ENCODE measurements at places on chromosomes 11 and 22. TPM values are rescaled to one million over a fixed set of nuclear protein-coding genes. Genes with fewer than 3 reads are reported as not detected.

Gene MLC1
- total RNA-seq, result 2.3 TPM

Gene BCL2L13
- 40.8 TPM for total RNA-seq

Gene MMP27
- not detected for total RNA-seq

DNA sequence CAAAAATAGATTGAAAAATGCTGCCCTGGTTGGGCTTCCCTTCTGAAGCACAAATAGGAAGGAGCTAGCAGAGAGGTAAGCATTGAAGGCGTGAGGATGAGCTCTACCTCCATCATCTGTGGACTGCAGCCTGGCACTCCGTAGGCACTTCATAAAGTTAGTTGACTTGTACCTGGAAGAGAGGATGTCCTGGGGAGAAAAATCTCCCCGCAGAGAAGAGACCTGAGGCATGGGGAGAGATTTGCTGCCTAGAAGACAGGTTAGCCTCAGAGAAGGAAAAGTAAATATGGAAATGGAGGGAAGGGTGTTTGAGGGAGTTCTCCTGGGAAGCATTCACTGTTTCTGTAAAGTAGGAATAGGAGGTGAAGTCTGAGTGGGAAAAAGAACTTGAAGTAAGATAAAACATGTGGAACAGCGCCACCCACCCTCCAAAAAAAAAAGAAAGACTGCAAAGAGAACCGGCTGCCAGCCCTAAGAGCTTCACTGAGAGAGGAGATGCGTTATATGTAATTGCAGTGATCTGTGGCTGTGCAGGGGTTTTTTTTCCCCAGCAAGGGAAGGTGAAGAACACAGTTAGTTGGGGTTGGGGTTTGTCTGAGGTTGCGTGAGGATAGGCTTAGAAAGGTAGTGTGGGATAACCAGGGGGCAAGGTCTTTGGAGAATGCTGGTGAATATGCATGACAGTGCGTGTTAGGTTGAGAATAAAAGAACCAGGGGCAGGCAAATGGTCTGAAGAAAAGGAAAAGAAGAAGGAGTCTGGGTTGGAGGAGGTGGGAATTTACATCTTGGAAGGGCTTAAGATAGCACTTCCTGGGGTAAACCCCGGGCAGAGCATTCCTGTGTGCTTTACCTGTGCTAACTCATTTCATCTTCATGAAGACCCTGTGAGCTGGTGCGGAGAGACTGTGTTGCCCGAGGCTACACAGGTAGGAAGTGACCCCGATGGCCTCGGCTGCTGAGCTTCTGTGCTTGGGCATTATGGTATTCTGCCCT lies 16.0 kb downstream of the TNRC6B start:
- no peaks in the 10 kb centered on the region for H3K36me3 ChIP-seq
- H3K4me1 ChIP-seq, result peaks cover 30% of the 10 kb centered on the region
- no peak overlapping the region for H3K4me3 ChIP-seq
- no peak for DNase-seq
- H3K27ac ChIP-seq, result no peak overlapping the region

DNA sequence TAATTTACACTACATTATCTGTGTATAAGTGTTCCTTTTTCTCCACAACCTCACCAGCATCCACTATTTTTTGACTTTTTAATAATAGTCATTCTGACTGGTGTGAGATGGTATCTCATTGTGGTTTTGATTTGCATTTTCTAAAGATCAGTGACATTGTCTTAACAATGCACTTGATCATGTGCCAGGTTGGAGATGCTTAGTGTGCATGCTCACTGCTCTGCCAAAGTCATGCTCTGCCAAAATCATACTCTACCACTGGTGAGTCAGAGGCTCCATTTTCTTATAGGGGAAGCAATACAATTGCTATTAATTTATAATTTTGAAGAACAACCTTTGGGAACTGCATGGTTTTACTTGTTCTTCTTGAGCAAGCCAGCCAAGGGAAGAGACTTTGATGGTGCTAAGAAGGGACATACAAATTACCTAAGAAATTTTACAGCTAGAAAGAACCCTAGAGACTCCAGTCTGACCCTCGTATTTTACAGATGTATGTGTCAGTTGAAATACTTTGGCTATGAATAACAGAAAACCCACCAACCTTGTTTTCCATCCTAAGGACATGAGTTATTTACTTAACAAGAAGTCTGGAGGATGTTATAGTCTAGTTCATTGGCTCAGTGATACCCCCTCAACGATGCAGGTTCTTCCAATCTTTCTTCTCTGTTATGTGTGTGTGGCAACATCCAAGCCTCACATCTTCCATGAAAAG lies 368.9 kb downstream of the DDX10 start:
- no peaks in the 10 kb centered on the region for H3K27me3 ChIP-seq
- H3K4me1 ChIP-seq, result no peaks in the 10 kb centered on the region
- DNase-seq, result no peak
- H3K4me3 ChIP-seq, result no peak overlapping the region
- H3K27ac ChIP-seq, result no peak overlapping the region

DNA sequence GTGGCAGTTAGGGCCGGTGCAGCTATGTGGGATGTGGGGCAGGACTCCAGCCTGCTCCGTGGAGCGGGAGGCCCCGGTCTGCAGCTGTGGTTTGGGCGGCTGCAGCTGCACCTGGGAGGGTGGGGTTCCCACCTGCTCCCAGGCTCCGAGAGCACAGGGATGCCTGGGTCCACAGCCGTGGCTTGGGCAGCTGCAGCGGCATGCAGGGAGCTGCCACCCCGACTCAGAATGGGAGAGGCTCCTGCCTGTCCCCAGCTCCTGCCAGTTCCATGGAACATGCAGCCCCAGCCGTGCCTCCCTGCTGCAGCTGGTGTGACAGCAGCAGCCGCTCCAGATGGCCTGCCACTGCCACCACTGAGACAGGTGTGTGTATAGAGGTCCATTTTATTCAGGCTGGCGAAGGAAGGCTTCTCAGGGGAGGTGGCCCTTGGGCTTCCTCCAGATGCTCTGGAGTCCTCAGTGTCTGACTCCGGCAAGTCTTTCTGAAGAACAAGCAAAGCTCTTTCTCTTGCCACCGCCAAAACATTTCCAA lies 21.8 kb upstream of the UPK3A start:
- H3K4me3 ChIP-seq, result no peak overlapping the region
- H3K27ac ChIP-seq, result no peak overlapping the region
- no peaks in the 10 kb centered on the region for H3K27me3 ChIP-seq
- no peaks in the 10 kb centered on the region for H3K36me3 ChIP-seq
- DNase-seq, result no peak

GRCh38 chr11:114179234-114179941 lies 116.8 kb upstream of the NNMT start:
- H3K4me1 ChIP-seq, result peaks cover 91% of the 10 kb centered on the region
- no peaks in the 10 kb centered on the region for H3K36me3 ChIP-seq
- no peaks in the 10 kb centered on the region for H3K27me3 ChIP-seq
- peak; percentile 80 for DNase-seq

DNA sequence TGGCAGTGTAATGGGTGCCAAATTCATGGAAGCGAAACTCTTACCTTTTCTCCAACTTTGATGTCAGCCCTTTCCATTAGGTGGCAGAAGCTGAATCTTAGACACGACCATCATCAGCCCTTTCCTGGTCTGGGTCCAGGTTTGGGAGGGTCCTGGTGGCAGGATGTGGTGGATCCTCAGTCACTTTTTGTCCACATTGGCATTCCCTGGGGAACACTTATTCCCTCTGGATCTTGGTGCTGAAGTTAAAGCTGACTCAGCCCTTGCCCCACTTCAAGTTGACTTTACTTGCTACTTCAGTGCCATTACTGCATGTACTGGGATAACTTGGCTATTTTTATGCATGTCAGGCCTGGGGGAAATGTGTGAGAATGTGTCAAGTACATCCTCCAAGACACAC lies 16.6 kb upstream of the NTM start:
- no peak overlapping the region for H3K27ac ChIP-seq
- H3K27me3 ChIP-seq, result no peaks in the 10 kb centered on the region
- H3K4me1 ChIP-seq, result no peaks in the 10 kb centered on the region
- no peak for DNase-seq

- no peak overlapping the region for H3K27ac ChIP-seq
- H3K4me1 ChIP-seq, result no peaks in the 10 kb centered on the region
- no peaks in the 10 kb centered on the region for H3K27me3 ChIP-seq
- no peaks in the 10 kb centered on the region for H3K36me3 ChIP-seq
- H3K4me3 ChIP-seq, result no peak overlapping the region
- no peak for DNase-seq
These were observed 43.0 kb upstream of the WT1 start for GRCh38 chr11:32478277-32478731.

- H3K27ac ChIP-seq, result no peak overlapping the region
- no peak overlapping the region for H3K4me3 ChIP-seq
- H3K27me3 ChIP-seq, result no peaks in the 10 kb centered on the region
- no peaks in the 10 kb centered on the region for H3K4me1 ChIP-seq
- no peak for DNase-seq
These were observed 131.5 kb downstream of the CCDC34 start for GRCh38 chr11:27231530-27231929.

- no peaks in the 10 kb centered on the region for H3K27me3 ChIP-seq
- no peak overlapping the region for H3K4me3 ChIP-seq
- no peak for DNase-seq
These were observed 3.2 kb downstream of the ATM start for GRCh38 chr11:108226036-108226435.

- no peaks in the 10 kb centered on the region for H3K27me3 ChIP-seq
- no peak overlapping the region for H3K4me3 ChIP-seq
- no peak for DNase-seq
- no peaks in the 10 kb centered on the region for H3K36me3 ChIP-seq
- H3K27ac ChIP-seq, result no peak overlapping the region
- no peaks in the 10 kb centered on the region for H3K4me1 ChIP-seq
These were observed 258.1 kb downstream of the C11orf87 start for GRCh38 chr11:109680127-109680526.

DNA sequence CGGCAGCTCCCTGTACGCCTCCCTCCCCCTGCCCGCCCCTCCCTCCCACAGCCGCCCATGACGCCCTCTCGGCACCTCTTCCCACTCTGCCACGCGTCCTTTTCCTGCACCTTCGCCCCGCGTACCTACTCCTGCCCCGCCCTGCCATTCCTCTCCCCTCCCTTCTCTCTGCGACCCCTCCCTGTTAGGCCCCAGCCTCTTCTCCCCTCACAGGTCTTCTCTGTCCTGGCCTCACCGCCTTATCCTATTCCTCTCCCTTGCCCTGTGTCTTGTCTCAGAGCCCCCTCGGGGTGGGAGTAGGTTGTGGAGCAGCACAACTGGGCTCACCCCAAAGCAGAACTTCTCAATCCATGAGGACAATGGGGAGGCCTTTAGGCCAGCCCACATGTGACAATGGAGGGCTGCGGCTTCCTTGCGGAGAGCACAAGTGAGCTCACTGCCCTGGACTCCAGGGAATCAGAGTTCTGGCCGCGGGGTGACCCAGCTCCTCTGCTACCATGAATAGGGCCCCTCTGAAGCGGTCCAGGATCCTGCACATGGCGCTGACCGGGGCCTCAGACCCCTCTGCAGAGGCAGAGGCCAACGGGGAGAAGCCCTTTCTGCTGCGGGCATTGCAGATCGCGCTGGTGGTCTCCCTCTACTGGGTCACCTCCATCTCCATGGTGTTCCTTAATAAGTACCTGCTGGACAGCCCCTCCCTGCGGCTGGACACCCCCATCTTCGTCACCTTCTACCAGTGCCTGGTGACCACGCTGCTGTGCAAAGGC lies 539 bp downstream of the SLC35C1 start:
- peak; percentile 72 for DNase-seq
- H3K27ac ChIP-seq, result peak overlapping the region; percentile 91
- no peaks in the 10 kb centered on the region for H3K27me3 ChIP-seq

GRCh38 chr11:84671325-84671999 lies 955.7 kb downstream of the DLG2 start:
- H3K36me3 ChIP-seq, result no peaks in the 10 kb centered on the region
- H3K4me3 ChIP-seq, result no peak overlapping the region
- no peak overlapping the region for H3K27ac ChIP-seq
- no peaks in the 10 kb centered on the region for H3K27me3 ChIP-seq
- DNase-seq, result no peak

GRCh38 chr11:107408762-107409211 lies 48.8 kb downstream of the CWF19L2 start:
- no peak overlapping the region for H3K4me3 ChIP-seq
- no peaks in the 10 kb centered on the region for H3K27me3 ChIP-seq
- H3K4me1 ChIP-seq, result no peaks in the 10 kb centered on the region
- no peak for DNase-seq

DNA sequence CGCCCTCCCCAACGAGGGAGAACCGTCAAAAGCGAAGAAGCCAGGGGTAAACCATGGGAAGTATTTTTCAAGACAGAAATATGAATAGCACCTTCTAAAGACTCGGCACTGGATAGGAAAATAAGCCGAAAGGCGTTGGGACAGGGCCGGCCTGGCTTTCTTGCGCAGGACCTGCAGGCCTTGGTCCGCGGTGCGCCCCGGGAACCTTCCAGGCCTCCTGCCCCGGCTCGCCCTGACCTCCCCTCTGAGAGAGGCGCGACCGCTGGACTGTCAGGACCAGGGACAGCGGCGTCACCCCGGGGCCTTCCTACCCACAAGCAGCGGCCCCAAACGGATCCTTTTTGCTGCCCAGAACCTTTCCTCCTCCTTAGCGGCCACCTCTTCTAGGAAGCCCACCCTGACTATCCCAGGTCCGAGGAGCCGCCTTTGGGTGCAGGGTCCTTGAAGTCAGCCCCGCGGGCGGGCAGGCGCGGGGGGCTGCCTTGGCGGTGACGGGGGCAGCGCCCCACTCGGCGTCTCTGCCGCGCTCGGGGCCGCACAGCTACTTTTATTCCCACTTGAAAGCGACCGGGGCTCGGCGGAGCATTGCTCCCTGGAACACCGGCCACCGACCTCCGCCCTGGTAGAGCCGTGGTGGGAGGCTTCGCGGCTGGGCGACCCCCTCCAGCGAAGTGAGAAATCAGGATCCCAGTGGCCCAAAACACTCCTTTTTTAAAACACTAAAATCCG lies 650 bp upstream of the MAPK11 start:
- peak; percentile 87 for DNase-seq
- no peaks in the 10 kb centered on the region for H3K27me3 ChIP-seq
- H3K27ac ChIP-seq, result peak overlapping the region; percentile 63
- peaks cover 43% of the 10 kb centered on the region for H3K4me1 ChIP-seq
- peaks cover 11% of the 10 kb centered on the region for H3K36me3 ChIP-seq
- H3K4me3 ChIP-seq, result peak overlapping the region; percentile 56

- H3K27ac ChIP-seq, result no peak overlapping the region
- DNase-seq, result no peak
- no peak overlapping the region for H3K4me3 ChIP-seq
- H3K36me3 ChIP-seq, result peaks cover 11% of the 10 kb centered on the region
These were observed 8.0 kb downstream of the ALDH3B1 start for GRCh38 chr11:68017980-68018729.

DNA sequence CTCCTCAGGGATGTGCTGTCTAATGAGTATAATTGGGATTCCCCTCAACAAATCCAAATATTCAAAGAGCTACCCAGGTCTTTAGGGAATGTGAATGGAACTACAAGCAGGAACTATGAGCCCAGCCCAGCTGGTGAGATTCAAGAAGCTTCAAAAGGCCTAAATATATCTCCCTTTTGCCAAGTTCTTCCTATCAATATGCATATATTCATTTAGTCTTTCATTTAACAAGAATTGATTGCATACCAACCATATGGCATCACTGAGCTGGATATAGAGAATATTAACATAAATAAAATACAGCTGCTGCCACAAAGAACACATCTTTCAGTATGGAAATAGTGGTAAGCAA lies 58.9 kb upstream of the PRSS23 start:
- H3K4me3 ChIP-seq, result no peak overlapping the region
- peaks cover 22% of the 10 kb centered on the region for H3K4me1 ChIP-seq
- H3K36me3 ChIP-seq, result no peaks in the 10 kb centered on the region
- H3K27me3 ChIP-seq, result no peaks in the 10 kb centered on the region
- DNase-seq, result no peak
